ENCODE measurements at places on chromosomes 1 and 21.

DNA sequence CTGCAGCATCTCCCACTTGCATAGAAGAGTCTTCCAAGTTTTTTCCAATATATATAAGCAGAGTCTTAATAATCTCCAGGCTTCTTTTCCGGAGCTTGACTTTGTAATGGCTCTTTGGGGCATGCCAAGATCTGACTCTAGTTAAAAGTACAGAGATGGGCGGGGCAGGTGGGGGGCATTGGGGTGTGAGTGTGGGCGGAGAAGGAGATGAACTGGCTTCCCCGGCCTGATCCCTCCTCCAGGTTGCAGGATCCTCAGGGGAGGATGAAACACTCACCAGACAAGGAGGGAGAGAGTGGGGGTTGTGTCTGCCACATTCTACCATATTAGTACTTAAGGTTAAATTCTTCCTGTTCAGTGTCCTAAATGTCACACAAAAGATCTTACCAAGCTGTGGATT lies 23.0 kb downstream of the S100A10 start:
- DNase-seq: no peak

GRCh38 chr1:3788756-3789420 lies 7.4 kb downstream of the LRRC47 start:
- no peak for DNase-seq

GRCh38 chr1:64505232-64505943 lies 35.5 kb downstream of the CACHD1 start:
- DNase-seq: no peak

- no peak for DNase-seq
These were observed 259.5 kb upstream of the CHRM3 start for GRCh38 chr1:239126884-239127283.

GRCh38 chr1:38785285-38786039 lies 74.1 kb downstream of the RRAGC start:
- no peak for DNase-seq

DNA sequence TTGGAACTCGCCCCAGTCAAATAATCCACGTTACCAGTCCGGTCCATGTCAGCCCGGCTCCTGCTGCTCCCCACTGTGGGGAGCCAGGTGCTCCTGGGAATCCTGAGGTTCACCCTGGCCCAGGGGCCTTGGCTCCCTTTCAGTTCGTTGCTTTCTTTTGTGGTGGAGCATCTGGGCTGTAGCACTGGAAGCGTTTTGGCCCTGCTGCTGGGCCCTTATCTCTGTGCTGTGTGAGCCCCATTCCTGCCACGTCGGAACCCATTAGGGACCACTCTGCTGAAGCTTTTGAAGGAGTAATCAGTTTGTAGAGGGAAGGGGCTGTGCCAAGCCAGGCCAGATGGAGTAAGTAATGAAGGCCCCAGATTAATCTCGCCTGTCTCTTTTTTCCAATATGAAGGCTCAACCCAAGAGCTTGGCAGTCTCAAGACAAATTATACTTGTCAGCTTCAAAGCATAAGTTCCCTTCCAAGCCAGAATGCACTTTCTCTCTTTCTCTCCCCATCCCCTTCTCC lies 82.3 kb downstream of the PGM1 start:
- no peak for DNase-seq

GRCh38 chr1:39539252-39539790 lies 37.3 kb downstream of the PABPC4 start:
- DNase-seq: peak; percentile 81

GRCh38 chr1:43763497-43763973 lies 56.2 kb downstream of the ST3GAL3 start:
- peak; percentile 90 for DNase-seq

- no peak for DNase-seq
These were observed 403.4 kb downstream of the NTNG1 start for GRCh38 chr1:107544285-107544684.

DNA sequence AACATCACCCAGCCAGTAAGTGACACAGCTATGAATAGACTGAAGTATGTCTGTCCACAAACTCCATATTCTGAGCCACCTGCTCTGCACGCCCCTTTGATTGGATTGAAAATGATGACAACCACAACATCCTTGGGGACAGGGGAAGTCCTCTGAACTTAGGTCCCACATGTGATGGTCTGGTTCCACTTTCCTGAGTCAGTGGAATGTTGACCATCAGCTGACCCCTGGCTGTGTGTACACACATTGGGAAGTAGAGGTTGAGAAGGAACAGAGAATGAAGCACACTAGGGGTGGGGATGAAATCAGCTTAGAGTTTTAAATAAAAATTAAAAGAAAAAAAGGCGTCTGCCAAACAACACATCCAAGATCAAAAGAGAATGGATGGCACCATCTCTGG lies 8.0 kb upstream of the DISP3 start:
- DNase-seq: no peak

GRCh38 chr1:180617774-180618395 lies 13.9 kb upstream of the XPR1 start:
- DNase-seq: no peak

DNA sequence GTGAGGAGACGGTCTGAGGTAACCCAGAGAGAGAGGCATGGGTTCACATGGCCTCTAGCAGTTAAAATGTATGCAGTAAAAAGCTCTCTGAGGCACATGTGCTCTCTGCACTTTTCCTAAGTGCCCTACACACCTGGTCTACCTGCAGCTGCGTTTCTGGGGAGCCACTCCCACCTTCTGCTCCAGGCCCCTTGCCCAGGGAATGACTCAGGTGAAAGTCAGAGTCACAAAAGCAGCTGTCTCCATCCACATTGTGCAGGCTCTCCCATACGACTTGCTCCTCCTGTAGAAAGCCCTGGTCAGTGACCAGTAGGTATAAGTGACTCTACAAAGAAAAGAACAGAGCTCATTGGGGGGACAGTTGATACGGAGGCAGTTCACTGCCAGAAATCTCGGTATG lies 8.8 kb downstream of the MINDY1 start:
- no peak for DNase-seq

GRCh38 chr1:116919802-116920201 lies 10.1 kb downstream of the PTGFRN start:
- DNase-seq: peak; percentile 13

- no peak for DNase-seq
These were observed 800.3 kb downstream of the PLA2G4A start for GRCh38 chr1:187629075-187629474.

DNA sequence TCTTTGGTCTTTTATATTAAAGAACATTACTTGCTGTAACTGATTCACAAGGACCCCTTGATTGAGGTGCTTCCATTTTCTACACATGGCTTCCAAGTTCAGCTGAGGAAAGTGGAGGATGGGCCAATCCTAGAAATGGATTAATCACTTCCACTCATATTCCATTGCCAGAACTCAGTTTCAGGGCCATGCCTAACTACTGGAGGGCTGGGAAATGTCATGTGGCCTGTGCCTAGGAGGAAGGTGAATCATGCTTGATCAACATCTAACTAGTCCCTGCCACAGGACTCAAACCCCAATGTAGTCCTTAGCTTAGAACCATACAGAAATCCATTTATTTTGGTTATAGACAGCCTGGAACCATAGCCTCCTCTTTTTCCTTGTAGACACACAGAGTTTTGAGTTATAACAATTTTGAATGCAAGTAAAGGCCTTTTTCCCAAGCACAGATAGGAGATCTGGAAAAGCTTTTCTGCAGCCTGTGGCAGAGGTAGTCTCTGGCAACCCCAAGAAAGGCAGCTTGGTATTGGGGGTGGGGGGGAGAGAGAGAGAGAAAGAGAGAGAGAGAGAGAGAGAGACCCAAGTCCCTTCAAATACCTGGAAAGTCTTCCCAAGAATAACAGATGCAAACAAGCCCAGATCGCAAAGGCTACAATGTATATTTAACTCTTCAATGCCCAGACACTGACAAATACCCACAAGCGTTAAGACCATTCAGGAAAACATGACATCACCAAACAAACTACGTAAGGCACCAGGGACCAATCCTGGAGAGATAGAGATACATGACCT lies 12.5 kb downstream of the MAST2 start:
- peak; percentile 54 for DNase-seq

GRCh38 chr1:86339906-86340305 lies 56.2 kb downstream of the ODF2L start:
- no peak for DNase-seq

DNA sequence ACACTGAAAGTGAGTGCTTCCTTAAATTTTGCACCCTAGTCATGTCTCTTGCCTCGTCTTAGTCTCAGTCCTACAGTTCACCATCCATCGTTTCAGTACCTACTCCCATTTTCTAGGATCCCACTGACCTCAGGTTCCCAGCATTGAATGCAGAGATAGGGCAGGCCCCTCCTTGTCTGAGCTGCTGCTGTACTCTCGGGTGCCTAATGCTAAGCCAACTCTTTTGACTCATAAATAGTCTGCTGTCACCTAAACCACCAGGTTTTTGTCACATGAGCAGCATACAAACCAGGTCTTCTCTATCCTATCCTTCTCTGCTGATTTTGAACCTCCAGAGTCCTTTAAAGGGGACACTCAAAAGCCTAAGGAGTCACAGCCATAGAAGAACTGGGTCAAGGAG lies 3.0 kb downstream of the ARHGAP30 start:
- no peak for DNase-seq

DNA sequence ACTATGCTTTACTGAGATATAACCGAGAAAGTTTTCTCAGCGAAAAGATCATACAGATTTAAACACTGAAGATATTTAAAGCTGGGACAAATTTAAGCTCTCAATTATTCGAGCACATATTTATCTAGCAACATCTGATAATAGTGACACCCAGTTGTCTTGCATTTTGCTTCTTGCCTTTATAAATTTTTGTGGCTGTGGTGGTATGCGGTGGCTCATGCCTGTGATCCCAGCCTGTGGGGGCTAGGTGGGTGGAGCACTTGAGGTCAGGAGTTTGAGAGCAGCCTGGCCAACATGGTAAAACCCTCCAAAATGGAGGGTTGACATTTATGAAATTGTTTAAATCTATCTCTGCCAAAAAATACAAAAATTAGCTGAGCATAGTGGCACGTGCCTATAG lies 312.2 kb downstream of the SPATA17 start:
- DNase-seq: peak; percentile 5

- no peak for DNase-seq
These were observed 2.0 kb upstream of the IFI16 start for GRCh38 chr1:159007726-159008125.

GRCh38 chr1:245875581-245876261 lies 631.4 kb downstream of the SMYD3 start:
- DNase-seq: peak; percentile 28

GRCh38 chr1:15110867-15111230 lies 42.7 kb upstream of the TMEM51 start:
- no peak for DNase-seq

- no peak for DNase-seq
These were observed 47.6 kb upstream of the RGS1 start for GRCh38 chr1:192527950-192528349.

GRCh38 chr1:17475752-17476151 lies 36.3 kb upstream of the RCC2 start:
- DNase-seq: peak; percentile 91

DNA sequence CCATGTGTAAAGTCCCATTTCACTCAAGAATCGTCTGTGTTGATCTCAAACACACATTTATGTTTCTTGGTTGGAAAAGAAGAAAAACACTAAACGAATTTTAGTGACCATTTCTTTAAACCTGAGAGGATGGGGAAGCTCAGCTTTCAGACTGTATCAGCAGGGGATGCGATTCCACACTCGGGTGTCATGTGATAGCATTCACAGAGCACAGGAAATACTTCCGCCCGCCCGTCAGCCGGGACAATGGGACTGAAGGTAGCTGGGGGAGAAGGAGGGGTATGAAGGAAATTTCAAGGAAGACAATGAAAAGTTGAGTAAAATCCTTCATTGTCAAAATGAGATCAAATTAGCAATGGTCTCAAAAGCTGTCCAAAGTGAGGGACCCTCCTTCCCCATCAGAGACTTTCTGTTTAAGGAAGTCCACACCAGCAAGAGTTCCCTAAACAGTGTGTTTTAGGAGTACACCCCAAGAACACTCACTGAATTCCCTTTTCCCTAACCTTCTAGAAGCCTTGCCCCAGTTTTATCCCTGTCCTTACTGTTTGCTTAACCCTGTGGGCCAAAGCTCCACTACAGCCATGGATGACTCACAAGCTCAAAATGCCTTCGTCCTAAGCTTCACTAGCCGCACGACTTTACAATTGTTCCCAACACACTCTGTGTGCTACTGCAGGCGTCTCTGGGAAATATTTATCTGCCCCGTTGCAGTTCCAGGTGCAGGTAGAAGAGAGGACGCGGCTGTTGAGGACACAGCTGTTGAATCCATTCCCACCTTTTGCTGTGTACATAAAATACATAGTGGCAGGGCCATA lies 51.4 kb upstream of the SIM2 start:
- DNase-seq: peak; percentile 69

DNA sequence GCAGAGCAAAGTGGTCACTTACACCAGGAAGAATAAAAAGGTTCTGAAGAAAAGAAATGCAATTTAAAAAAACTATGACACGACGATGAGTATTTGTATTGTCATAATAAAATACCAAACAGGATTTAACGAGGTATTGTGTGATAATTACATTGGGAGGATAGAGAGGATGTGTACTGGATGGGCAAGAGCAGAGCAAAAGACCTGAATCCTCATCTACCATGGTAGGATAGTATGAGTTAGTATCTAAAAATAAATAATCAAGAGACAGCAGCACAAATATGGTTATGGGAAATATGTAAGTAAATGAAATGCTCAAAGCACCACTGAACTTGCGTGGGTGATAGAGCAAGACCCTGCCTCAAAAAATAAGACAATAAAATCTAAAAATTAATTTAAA lies 162.6 kb downstream of the CDC42BPA start:
- no peak for DNase-seq

DNA sequence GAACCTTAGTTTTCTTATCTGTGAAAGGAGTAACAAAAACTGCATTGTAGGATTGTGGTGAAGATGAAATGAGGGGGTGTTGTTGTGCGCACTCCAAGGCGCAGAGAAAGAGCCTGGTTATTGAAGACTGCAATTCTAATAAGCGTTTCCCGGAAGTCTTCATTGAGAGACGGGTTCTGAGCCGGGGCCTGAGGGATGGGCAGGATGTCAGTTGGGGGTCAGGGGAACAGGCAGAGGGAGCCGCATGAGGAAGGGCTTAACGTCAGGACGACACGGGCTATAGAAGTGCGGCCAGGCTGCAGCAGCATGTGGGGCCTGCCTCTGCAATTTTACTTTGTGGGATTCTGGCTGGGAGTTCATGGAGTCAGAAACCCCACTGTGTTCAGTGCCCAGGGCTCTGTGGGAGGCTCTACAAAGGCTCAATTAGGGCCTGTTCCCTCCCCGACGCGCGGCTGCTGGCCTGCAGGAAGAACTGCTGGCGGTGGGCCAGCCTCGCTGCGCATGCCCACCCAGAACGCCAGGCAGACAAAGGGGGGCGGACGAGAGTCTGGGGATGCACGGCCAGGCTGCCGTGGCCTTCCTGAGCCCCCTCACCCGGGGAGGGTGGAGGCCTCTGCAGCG lies 20.7 kb downstream of the TRIM62 start:
- peak; percentile 43 for DNase-seq

DNA sequence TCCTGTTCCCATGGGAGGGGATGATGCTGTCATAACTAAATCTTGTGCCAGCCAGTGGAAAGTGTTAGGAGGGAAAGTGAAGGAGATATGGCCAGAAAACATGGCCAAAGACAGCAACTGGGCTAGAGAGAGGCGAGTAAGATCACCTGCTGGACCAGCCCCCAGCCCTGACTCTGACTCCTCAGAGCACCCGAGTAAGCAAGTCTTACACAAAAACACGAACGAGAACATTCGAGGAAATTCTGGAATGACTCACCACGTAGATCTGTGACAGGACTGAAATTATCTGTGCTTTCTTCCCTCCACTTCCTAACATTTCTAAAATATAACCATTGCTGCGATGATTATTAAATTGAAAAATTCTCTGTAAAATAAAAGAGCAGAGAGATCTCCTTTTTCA lies 9.2 kb downstream of the ZNF496 start:
- no peak for DNase-seq

Measured in EH (cell line).